ENCODE measurements at places on chromosomes 6 and 20.

DNA sequence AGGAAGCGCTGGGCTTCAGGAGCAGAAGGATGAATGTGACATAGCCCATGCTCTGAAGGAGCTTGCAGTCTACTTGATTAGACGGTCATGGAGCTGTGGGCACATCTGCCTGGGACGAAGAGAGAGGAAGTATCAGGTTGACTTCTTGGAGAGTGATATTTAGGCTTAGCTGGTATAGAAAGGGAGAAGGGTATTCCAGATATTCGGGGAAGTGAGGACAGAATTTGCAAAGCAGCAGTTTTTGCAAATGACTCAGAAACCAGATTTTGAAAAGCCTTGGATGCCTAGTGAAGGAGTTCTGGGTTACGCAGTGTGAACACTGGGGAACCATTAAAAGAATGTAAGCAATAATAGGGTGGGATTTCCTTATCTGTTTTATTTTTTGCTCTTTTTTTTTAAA lies 60.7 kb downstream of the EYA4 start:
- DNase-seq: no peak

- DNase-seq: no peak
Measured at GRCh38 chr6:90048206-90048967, 154.1 kb downstream of the GJA10 start.

DNA sequence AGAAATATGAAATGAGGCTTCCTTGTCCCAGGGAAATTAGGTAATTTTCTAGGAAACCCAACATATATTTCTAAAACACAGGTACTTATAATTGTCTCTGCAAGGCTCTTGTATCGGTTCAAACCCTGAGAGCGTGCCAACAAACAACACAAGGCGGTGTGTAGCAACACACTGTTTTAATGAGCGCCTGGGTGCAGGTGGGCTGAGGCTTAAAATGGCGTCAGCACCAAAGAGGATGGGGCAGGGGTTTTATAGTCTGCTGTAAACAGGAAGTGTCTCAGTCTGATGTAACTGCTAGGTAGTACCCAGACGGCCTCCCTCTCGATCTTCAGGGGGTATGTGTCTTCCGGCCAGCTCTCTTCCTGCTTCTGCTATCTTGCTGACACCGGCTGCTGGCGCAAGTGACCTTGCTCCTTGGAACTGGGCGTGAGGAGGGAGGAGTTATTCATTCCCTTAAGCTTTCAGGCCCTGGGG lies 69.7 kb downstream of the EPB41L2 start:
- DNase-seq: no peak

DNA sequence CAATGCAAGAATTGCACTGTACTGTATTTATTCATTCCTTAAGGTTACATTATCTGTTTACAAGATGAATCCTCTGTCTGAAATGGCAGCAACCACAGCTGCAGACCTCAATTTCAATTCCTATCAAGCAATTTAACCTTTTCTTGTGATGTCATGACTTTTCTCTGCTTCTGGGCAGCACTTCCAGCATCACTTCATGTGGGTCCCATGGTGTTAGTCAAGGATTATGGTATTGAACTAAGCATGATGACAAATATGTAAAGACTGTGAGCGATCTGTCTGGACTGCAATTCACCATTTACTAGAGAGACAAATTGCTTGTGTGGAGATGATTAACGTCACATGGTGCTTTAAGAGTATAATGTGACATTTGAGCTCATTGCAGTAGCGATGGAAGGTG lies 90.5 kb upstream of the CCN2 start:
- DNase-seq: no peak

GRCh38 chr6:166655251-166655650 lies 28.2 kb upstream of the RPS6KA2 start:
- no peak for DNase-seq
